ENCODE measurements at places on chromosomes 1 and 21.

DNA sequence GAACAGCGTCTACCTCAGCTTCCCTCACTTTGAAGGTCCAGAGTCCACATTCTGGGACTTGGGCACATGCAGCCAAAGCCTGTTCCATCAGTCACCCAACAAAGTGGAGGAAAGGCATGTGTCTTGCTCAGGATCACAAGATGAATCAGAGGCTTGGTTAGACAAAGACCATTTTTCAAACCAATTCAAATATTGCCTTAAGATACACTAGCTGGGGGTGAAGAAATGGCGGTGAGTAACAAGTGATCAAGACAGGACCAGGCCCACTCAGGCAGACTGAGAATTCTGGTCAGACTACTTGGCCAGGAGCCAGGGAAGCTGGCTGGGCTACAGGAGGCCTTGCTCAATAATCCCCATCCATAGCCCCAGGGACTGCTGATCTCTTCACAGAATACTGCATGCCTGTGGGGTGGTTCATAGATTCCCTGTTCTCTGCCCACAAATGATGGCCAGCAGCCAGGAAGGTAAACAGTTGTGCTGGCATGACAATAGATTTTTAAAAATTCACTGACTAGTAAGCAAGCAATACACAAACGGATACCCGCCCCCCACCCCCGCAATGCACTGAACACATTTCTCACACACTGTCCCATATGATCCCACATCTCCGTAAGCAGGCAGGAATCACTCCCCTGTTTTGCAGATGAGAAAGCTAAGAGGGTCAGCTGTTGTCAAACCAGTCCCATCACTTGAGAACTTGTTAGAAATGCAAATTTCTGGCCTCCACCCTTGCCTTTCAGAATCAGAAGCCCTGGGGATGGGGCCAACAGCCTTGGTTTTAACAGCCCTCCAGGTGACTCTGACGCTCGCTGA, 27.2 kb downstream of the ERI3 start:
- DNase-seq = peak; percentile 89

DNA sequence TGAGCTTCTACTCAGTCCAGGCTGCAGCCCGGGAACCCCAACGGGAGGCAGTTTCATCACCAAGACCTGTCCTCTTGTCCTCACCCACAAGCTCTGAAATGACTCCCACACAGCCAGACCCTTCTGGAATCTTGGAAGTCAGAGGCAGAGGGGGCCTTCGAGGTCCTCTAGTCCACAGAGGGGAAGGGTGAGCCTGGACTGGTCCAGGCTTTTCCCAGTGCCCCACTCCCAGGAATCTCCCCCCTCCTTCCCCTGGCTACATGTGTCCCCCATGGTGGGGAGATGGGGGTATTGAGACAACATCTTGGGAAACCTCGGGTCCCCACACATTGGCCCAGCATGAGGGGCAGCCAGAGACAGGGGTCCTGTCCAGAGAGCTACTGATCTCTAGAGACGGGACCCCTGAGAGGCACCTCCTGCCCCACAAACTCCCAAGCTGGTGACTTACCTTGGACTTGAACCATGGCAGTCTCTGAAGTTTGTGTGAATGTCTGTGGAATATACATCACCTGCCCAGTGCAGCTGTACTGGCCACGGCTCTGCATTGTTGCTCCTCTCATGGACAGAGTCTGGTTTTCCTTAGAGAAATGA, 19.4 kb upstream of the SLAMF9 start:
- no peak for DNase-seq

DNA sequence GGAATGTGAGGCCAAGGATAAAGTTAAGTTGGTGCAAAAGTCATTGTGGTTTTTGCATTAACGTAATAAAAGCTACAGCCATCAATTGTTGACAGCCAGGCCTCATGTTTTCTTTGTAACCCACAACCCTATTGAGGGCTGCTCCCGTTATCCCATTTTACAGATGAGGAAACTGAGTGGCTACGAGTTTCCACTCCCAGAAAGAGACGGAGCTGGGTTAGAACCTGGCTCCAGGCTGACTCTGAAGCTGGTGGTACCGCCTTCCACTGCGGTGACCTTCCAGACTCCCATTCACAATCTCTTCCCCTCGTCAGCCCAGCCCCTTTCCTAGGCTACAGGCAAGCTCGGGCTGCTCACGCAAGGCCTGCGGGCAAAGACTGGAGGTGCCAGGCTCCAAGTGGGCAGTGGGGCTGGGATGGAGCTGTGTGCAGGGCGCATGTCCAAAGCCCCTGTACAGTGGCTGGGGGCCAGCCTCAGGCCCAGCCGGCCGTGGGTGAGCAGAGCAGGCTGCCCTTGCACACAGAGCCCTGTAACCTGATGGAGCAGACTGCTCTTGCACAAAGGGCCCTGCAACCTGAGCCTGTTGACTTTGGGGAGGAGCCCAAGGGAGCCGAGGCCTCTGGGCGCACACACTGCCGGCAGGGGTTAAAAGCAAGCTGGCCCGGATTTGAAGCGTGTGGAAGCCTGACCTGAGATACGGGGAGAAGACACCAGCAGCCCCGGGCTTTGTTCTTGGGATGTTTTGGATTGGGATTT, 97.4 kb upstream of the TMPRSS2 start:
- DNase-seq = no peak

GRCh38 chr21:33539616-33540015, 2.3 kb downstream of the GART start:
- DNase-seq = no peak

DNA sequence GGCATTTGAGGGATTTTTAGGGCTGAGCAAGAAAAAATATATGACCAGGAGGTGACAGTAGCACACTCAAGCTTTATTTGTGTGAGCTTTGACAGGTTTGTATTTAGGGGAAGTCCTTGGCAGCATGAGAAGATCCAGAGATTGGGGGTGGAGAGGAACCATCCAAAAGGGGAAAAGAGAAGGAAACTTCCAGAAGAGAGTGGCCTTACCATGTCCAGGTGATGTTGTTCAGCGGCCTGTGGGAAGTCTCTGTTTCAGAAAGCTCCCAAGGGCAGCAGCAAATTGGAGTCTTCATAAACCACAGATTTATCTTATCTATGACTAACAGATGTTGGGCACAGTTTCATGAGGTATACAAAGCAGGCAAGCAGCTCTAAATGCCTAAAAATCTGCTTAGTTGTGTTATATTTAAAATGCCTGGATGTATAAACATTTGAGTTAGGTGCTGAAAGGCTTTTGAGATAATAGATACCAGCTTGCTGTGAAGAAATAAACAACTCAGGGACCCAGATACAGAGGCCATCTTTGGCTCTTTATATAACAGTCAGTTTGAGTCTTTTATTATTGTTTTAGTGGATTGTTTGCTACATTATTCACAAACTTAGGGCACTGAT, 21.2 kb upstream of the ADAR start:
- no peak for DNase-seq

GRCh38 chr1:29437946-29438345, 201.6 kb downstream of the PTPRU start:
- DNase-seq = no peak

DNA sequence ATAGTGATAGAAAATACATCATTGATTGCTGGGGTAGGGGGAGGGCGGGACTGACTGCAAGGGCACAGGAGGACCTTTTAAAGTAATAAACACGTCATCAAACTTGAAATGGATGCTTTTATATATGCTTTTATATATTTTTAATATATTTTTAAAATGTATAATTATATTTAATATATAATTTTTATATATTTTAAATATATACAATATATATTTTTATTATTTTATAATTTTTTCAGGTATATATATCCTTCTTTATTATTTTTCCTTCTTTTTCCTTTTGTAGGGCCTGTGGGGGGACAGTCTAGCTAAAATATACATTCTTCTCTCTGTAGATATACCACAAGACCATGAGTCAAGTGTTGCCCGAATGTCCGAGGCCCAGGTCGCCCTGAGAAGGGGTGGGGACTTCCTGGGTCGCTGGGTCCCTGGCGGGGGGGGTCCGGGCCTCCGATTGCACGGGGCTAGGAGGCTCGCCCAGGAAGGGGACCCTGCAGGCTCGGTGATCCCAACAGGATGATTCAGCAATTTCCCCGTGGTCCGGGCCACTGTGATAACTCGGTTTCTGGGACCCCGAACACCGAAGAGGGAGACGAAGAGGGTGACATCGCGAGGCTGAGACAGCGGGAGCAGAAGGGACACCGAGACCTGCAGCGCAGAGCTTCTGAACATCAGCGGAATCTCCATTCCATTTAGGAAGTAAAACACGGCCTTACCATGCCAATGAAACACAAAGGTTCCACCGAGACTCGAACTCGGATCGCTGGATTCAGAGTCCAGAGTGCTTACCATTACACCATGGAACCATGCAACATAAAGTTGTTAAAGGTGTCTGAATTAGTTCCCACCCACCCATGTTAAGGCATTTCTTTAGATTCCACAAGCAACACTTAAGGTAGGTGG, 112.5 kb upstream of the NBPF11 start:
- DNase-seq = peak; percentile 20

DNA sequence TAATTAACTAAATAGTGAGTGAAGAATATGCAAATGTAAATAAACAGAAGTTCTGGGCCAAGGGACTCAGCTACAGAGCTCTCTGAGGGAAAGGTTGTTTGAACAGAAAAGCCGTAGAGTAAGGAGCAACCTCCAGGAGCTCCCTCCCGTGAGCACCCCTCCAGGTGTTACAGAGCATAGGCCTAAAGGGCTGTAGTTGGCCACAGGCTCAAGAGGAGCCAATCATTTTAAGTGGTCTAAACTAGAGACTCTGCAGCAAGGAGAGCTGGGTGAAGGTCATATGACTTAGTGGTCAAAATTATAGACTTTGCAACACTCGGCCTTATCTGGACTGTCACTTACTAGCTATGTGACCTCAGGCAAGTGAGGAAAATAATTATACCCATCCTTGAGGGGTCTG, 19.1 kb upstream of the RXRG start:
- DNase-seq = no peak

DNA sequence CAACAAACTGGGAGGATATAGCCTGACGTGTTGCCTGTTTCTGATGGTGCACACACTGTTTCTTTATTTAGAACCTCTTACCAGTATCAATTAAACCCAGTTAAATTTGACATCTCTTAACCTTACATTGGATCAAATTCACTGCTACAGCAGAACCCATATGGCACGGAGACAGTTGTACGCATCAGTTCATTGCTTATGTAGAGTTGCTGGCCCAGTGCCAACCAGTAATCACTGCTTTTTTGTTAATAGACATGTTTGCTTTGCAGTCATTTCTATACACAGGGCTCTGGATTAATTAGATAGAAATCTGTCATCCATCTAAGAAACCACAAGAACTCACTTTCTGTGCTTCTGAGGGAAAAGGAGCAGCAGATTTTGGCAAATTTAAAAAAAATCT, 154.0 kb downstream of the RWDD3 start:
- DNase-seq = no peak

DNA sequence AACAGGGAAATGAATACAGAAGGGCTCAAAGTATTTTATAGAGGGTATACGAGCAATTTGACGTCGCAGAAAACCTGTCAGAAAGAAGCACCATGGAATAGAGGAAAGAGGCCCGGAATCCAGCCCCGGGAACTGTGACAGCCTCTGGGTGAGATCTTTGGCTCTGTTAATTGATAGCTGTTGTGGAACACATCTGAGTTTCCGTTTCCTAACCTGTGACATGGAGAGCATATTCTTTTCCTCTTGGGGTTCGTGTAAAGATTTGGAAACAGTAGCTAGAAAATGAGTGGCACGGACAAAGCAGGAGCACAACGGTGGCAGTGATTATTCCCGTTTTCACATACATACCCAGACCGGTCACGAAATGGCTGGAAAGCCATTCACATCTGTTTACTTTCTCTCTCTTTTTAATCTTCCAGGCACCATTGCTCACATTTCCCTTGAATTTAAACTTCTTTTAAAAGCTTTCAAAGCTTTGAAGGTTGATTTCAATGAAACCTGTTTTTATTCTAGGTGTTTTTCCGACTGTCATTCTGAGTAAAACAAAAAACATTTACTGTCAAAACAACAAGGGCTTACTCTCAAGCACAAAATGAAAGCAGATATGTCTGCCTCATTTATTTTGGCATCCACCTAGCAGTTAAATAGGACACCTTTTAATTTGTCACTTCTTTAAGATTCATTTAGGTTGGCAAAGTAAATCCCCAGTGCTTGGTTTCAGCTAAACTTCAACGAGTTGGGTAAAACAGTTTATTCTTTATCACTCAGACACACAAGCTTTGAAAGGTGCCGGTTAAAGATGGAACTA, 26.7 kb upstream of the C8B start:
- DNase-seq = peak; percentile 27

DNA sequence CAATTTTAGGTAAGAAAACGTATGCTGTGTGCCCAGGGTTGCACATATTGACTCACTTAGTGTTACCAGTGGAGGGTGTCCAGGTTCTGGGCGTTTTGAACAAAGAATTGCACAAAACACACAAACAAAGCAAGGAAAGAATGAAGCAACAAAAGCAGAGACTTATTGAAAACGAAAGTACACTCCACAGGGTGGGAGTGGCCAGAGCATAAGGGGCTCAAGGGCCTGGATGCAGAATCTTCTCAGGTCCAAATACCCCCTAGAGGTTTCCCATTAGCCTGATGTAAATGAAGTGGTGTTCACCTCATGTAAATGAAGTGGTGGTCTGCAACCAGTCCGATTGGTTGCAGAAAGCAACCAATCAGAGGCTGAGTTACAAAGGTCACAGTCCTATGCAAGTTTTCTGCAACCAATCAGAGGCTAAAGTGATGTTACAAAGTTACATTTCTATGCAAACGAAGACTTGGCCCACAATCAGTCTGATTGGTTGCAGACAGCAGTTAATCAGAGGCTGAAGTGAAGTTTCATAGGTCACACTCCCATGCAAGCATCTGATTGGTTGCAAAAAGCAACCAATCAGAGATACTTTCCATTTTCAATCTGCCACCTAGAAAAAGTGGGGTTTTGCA, 228.3 kb downstream of the ST6GALNAC3 start:
- no peak for DNase-seq

DNA sequence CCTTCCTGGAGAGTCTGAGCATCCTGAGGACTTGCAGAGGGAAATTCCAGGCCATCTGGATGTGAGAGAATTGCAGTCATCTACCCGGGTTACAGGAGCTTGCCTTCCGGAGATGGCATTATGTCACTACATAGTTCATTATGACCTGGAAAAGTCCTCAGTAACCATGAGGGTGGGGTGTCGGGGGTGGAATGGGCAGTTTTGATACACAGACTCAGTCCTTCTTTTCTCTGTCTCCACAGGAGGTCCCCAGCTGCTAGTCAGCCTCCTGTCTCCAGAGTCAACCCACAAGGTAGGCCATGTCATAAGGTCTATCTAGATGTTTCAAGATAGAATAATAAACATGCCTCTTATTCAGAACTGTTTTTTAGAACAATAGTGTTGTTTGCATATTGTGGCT, 268.2 kb upstream of the SGIP1 start:
- peak; percentile 72 for DNase-seq

GRCh38 chr1:155086128-155086741, 7.6 kb downstream of the EFNA3 start:
- peak; percentile 69 for DNase-seq

DNA sequence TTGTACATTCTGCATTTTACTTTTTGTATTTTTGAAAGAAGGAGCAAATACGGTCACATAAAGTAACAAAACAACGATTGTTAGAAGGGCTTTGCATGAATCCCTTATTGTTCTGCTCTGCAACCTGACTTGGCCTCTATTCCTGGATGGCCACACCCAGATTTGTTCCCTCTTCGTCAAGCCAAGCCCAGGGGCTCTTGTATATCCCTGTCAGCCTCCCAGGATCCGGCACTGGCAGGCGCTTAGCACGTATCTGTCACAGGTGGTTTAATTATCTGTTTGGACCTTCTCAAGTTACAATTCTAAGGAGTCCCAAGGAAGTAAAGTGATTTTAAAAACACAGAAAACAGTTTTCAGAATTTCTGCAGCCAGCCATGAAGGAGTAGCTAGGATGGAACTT, 28.0 kb downstream of the CRYAA start:
- DNase-seq = no peak

- no peak for DNase-seq
Observed at GRCh38 chr1:30760596-30761324, 3.2 kb upstream of the LAPTM5 start.

- no peak for DNase-seq
Observed at GRCh38 chr1:6005276-6005917, 13.2 kb upstream of the NPHP4 start.

All from lung microvascular endothelial cell (primary cell).